Mesenchymal stem cell (in vitro differentiated cells and primary cell): ENCODE measurements at places on chromosomes 5 and 9.

DNA sequence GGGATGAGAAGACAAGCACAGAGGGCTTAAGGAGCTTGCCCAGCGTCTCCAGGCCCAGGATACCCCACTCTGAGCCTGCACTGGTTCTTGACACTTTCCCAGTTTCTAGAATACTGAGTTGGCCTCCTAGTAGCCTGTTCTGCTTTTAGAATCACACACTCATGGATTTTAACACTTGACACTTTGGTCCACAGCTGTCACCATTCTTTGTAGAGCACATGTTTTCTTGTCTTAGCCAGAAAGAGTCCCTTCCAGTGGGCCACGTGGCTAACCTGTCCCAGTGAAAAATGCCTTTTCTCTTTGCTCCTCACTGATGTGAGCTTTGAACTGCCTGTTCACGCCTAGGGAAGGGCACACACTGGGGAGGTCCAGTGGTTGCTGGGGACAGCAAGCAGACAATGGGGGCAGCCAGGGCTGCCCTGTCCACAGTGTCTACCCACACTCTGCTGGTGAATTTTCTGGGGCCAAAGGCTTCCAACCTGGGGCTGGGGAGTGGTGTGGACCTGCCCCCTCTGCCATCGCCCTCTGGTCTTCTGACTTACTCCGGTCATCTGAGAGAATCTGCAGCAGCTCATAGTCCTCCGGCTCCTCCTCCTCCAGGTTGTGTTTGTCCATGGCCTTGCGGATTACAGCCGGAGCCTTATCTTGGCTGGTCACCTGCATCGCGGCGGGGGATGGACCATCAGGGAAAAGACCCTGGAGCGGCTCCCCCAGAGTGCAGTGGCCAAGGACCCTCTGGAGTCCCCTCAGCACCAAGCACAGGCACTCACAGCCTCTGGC is 21.1 kb downstream of the RALGDS start:
- DNase-seq, result no peak

GRCh38 chr5:74412066-74412465 is 228.5 kb downstream of the ENC1 start:
- no peak for DNase-seq

DNA sequence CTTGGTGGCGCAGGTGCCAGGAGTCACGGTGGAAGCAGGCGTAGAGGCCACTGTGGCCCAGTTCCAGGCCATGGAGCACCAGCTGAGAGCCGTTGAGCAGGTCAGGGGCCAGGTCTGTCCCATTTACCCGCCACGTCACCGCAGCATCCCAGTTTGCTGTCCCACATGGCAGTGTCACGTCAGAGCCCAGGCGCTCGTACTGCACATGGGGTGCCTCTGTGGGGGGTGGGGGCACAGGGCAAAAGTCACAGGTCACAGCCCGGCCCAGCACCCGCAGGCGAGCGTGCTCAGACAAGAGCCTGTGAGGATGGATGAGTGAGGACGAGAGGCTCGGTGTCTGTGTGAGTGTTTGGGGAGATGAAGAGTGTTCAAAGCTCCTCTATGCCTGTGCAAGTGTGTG is 24.9 kb downstream of the CNTFR start:
- no peak for DNase-seq

GRCh38 chr5:69329905-69330489 is 2.6 kb downstream of the CCDC125 start:
- no peak for DNase-seq
